Activated CD8-positive, alpha-beta T cell treated with anti-CD3 and anti-CD28 coated beads, Interleukin-2, amount 10 ng/mL, durations not matched to agents 7 days and 5 days (primary cell): ENCODE measurements at places on chromosomes 7 and 10. TPM values are rescaled to one million over a fixed set of nuclear protein-coding genes. Genes with fewer than 3 reads are reported as not detected.

Gene SYT15
- total RNA-seq: 1.0 TPM

DNA sequence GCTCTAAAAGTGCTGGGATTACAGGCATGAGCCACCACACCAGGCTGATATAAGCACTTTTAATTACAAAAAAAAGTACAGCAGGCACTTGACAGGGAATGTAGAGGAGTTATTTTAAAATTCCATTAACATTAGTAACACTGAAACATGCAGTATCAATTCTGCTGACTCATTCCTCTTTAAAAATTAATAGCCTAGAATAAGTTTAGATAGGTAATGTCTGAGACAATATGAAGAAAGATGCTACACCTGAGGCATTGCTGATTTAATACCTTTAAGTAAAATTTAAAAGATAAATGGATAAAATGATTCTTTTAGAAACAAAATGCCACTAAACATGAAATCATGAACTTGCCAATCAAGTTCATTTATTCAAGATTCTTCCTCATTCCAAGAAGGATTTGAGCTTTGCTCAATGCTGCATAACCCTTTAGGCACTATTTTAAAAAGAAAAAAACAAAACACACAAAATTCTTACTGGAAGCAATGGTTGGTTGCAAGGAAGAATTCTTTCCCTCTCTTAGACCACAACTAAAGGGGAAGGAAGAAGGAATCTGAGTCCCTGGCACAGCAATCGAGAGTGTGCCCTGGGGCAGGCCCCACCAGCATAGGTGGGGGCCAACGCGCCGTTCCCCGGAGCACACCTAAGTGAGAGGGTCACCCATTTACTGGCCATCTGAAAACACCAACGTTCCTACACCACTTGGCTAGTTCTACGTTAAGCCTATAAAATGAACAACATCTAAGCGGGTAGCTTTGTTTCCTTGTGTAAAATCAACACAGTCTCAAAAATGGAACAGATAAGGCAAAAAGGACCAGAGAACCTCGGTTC is 26.6 kb downstream of the ESYT2 start:
- no peak for DNase-seq
- H3K4me3 ChIP-seq: no peak overlapping the region
- peaks cover 40% of the 10 kb centered on the region for H3K4me1 ChIP-seq
- peak overlapping the region; percentile 43 for H3K27ac ChIP-seq

GRCh38 chr7:96084881-96085553 is 236.9 kb downstream of the SLC25A13 start:
- H3K4me1 ChIP-seq: no peaks in the 10 kb centered on the region

GRCh38 chr7:97601931-97602457 is 129.9 kb upstream of the TAC1 start:
- H3K27me3 ChIP-seq: no peaks in the 10 kb centered on the region
- no peak overlapping the region for H3K27ac ChIP-seq
- H3K36me3 ChIP-seq: no peaks in the 10 kb centered on the region
- H3K4me1 ChIP-seq: peaks cover 6% of the 10 kb centered on the region

- peaks cover 28% of the 10 kb centered on the region for H3K4me1 ChIP-seq
- H3K27ac ChIP-seq: no peak overlapping the region
- DNase-seq: no peak
- H3K27me3 ChIP-seq: peaks cover 47% of the 10 kb centered on the region
- no peak overlapping the region for H3K4me3 ChIP-seq
- H3K36me3 ChIP-seq: no peaks in the 10 kb centered on the region
These were observed 4.7 kb downstream of the ZNF488 start for GRCh38 chr10:47379445-47379785.

DNA sequence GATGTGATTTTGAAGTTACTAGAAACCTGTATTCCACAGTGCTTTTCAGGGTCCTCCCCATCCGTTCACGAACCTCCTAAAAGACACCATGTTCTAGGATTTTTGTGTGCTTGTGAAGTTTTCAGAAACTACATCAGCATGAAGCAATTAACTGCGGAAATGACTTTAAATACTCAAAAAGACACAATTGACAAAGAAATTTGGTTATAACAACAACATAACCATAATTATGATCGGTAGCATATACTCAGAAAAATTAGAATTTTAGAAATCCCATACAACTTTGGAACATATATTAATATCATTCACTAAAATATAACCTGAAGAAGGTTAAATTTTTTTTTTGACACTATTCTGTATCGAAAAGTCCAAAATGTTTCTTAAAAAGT is 43.8 kb upstream of the FAM20C start:
- H3K4me1 ChIP-seq: peaks cover 19% of the 10 kb centered on the region
- no peaks in the 10 kb centered on the region for H3K27me3 ChIP-seq
- DNase-seq: no peak
- peak overlapping the region; percentile 97 for H3K27ac ChIP-seq
- H3K36me3 ChIP-seq: peaks cover 14% of the 10 kb centered on the region

GRCh38 chr7:152312316-152312715 is 123.5 kb downstream of the KMT2C start:
- H3K4me1 ChIP-seq: peaks cover 5% of the 10 kb centered on the region
- no peak overlapping the region for H3K4me3 ChIP-seq
- H3K36me3 ChIP-seq: peaks cover 31% of the 10 kb centered on the region
- no peaks in the 10 kb centered on the region for H3K27me3 ChIP-seq
- H3K27ac ChIP-seq: no peak overlapping the region
- DNase-seq: no peak
